ENCODE measurements at places on chromosomes 6 and 20. TPM values are rescaled to one million over a fixed set of nuclear protein-coding genes. Genes with fewer than 3 reads are reported as not detected.

LPA gene
- total RNA-seq = not detected

SIRT5 gene
- 15.0 TPM for total RNA-seq

SLC17A2 gene
- total RNA-seq = not detected

PRSS16 gene
- total RNA-seq = 5.4 TPM

NUP43 gene
- 70.0 TPM for total RNA-seq

NKX2-4 gene
- total RNA-seq = 1.2 TPM

PTCHD4 gene
- total RNA-seq = 1.3 TPM

SPAG4 gene
- 24.0 TPM for total RNA-seq

MICB gene
- 59.9 TPM for total RNA-seq

- DNase-seq = peak; percentile 51
These were observed 47.6 kb downstream of the CPXM1 start for GRCh38 chr20:2752567-2753460.

DNA sequence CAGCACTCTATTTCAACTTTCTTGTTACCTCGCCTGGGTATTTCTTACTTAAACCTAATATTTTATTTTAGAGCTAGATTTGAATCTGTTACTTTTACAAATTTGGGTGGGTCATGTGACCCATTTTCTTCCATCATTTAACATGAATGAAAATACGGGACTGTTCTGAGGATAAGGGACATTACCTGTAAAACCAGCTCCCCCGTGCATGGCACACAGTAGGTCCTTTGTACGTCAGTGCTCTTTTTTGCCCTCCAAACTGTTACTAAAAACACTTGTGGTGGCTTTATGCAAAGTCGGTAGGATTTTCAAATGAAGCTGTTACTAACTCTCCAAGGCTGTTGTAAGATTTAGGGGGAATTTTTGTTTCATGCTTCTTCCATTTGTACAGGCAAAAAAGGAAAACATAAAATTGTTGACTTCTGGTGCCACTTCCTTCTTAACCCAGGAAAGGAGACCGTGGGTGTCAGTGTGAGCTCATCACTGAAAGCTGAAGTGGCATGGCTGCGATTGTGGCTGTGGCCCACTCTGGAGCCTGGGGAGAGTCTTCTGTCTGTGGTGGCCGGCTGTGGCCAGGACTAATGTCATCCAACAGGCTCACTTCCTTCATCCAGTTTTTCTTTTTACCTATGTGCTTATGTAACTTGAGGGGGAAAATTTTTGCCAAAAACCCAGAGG, 40.2 kb upstream of the PXDC1 start:
- no peak for DNase-seq

DNA sequence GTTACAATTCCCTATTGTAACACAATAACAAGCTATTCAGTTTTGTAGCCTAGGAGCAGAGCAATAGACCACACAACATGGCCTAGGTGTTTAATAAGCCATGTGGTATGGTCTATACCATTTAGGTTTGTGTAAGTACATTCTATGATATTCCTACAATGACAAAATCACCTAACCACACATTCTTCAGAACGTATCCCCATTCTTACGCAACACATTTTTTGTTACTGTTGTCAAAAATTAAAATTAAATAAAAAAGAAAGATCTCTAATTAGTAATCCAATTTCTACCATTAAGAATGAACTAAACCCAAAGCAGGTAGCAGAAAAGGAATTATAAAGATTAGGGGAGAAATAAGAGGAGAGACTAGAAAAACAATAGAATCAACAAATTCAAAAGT, 44.0 kb downstream of the RANBP9 start:
- no peak for DNase-seq

DNA sequence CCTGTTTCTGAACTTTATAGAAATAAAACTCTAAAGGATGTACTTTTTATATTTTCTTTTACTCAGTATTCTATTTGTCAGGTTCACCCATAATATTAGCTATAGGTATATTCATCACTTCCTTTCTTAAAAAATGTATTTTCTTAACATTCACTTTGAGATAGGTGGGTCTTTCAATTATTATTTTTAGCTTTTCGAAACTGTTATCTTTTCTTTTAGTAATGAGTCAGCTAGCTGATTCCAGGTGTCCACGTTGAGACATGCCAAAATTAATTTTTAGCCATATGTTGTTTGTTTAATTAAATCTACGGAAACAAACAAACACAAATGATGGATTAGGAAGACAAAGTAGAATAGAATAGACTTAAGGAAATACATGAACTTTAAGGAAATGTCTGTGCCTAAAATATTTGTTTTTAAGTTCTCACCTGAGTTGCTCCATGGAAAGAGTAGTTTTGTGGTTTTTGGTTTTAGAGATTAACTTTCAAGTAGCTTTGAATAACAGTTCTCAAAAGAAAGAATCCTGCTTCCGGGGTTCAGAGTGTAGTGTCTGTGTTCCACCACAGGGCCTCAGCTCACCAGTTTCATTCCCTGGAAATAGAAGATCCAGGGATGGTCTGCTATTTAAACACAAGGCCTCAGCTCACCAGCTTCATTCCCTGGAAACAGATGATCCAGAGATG, 435.0 kb downstream of the HAO1 start:
- DNase-seq = no peak

DNA sequence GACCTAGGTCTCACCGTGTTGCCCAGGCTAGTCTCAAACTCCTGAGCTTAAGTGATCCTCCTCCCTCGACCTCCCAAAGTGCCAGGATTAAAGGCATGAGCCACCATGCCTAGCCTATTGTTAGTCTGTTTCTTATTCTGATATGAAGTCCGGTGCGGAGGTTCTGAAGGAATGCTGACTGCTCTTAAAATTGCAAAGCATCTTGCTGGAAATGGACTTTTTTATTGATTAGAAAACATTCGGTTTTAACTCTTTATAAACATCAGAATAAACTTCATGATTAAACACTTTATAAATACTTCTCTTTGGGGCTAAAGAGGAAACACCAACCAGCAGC, 3.2 kb downstream of the TNFAIP3 start:
- no peak for DNase-seq

DNA sequence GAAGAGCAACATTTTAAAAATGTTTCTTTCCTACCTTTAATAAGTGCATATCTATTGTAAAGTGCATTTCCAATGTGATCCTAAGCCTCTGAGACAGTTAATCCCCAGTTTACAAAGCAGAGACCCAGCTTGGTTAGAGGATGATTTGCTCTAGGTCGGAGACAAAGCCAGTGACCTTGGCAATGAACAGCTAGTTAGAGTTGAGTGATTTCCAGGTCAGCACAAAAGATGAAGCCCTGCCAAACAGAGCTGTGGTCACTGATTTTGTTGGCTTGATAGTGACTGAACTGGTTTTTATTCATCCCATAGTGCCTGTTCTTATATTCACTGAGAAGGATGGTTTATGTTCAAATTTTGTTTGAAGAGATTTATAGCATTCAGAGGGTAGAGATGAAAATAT, 56.6 kb upstream of the CD83 start:
- peak; percentile 67 for DNase-seq

GRCh38 chr20:52937591-52938100, 34.5 kb upstream of the TSHZ2 start:
- DNase-seq = peak; percentile 96

GRCh38 chr20:59163631-59164530, at the start of gene ZNF831:
TSS of gene ZNF831 (plus strand) at chr20:59163821. CDS start at chr20:59191020, 27,199 bp downstream.
- no peak for DNase-seq

DNA sequence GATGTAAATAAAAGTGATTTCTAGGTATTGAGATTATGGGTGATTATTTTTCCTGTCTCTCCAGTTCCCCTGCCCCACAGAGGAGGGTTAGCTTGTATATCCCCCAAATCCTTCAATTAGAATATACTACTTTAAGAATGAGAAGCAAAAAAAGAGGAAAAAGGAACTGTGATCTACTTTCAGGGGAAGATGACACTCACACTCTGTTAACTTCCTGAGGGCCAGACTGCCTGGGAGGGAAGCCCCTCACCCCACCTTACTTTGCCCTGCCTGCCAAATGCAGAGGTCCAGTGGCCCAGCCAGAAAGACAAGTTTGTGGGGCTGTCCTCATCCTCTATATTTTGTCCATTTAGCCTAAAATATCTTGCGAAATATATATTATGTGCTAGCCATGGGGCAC, 9.2 kb upstream of the LY86 start:
- DNase-seq = no peak

DNA sequence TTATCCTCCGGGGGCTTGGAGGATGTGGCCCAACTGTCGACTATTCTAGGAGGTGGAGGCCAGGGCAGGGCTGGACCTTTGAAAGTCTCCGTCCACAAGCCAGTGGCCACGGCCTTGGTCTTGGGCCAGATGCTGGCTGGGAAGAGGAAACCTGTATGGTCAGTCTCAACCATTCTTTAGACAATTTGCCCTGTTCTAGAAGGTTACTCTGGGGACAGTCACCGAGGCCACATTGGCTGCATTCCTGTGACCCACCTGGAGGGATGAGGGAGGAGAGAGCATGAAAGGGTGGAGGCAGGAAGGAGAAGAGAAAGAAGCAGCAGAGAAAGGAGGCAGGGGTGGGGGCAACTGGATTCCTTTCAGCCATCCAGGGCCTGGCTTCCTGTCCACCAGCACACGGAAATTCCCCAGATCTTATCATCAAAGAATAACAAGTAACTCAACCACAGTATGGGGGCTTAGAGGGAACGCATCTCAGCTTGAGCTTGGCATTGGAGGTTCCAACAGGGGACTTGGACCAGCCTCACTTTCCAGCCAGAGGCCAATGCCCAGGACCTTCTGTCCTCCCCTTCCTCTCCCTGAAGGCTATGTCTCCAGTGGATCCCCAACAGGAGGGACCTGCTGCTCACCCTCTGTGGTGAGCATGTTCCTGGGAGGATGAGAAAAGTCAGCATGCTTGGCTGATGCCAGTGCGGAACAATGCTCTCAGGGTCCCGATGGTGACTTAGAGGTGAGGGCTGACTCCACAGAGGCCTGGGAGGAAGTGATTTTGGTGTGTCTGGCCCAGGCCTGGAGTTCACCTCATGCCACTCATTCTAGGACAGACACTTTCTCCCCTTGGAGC, 30.4 kb downstream of the TGM2 start:
- DNase-seq = peak; percentile 98

- DNase-seq = peak; percentile 87
These were observed 165.8 kb upstream of the SUPT3H start for GRCh38 chr6:45543298-45544235.

- DNase-seq = no peak
These were observed 369.3 kb downstream of the FARS2 start for GRCh38 chr6:5630636-5631035.

- DNase-seq = no peak
These were observed 94.4 kb upstream of the MAP7 start for GRCh38 chr6:136644597-136644952.

DNA sequence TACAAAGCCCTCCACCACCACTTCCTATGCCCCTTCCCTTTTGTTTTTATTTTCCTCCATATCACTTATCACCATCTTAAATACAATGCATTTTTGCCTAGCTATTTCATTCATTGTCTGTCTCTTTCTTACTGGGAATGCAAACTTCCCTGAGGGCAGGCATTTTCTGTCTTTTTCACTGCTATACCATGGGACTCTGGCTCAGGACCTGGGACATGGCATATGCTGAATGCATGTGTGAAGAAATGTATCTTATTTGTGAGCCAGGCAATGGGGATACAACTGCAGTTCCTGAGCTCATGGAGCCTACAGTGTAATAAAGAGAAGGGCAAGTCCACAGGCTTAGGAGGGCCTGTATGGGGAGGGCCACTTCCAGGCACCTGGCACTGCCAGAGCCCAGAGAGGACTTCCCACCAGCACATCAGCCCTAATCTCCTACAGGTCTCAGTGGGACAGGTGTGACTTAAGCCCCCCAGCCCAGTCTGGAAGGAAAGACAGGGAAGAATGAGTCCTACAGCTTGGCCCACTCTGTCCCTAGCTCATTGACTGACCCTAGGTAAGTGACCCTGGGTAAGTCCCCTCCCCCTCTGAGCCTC, 43.2 kb downstream of the TFEB start:
- DNase-seq = no peak

DNA sequence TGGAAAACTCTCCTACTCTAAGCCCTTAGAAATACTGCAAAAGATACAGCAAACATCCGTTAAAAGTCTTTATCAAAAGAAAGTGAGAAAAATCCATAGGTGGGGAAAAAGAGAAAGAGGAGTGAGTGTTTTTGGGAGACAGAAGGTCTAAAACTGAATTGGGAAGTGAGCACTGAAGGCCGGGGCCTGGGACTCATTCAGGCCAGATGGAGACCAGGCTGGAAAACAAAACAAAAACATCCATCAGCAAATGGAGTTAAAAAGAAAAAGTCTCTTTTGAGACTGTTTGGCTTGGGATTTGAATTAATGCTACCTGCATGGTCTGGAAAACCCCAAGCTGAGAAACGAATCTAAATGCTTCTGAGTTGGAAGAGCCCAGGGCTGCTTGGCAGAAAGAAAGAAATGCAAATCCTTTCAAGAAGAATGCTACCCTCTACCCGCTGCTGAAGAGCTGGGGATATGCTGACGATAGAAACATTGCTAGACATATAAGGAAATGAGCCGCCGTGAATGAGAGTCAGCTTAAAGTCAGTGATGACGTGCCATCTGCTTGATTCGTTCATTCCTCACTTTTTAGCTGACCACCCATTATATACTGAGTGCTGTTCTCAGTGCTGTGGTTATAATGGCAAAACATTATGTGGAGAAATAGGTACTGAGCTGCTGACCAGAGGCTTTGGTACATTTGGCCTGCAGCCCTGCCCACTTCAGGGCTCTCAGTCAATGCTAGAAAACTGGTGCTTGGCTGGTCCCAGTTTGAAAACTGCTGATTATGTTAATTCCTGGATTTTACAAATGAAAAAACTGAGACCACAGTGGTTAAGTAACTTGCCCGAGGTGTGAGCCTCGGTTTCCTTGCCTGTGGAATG, 28.0 kb upstream of the TULP4 start:
- peak; percentile 83 for DNase-seq

- no peak for DNase-seq
These were observed 111.8 kb downstream of the EDN3 start for GRCh38 chr20:59412181-59412580.

DNA sequence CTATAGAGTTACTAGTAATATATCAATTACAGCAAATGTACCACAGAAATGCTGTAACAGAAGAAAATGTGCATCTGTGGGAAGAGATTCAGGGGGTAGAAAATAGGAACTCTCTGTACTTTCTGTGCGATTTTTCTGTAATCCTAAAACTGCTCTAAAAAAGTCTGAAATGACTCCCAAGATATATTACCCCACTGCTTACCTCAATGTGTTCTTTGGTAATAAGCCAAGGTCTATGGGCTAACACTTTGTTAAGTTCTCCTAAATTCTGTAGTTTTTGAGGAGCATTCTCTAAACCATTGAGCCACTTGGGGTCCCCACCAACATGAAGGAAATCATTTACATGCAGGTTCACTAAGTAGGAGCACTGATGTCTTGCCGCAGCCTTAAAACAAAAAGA, 94.4 kb downstream of the SESN1 start:
- DNase-seq = no peak

Measured in M059J (cell line).